ENCODE measurements at places on chromosomes 16 and 17.
A peak's percentile ranks its signal among the peaks of the same experiment; 100 is the strongest.

GRCh38 chr17:81160747-81161453, 4.4 kb upstream of the PVALEF start:
- no peak for DNase-seq

DNA sequence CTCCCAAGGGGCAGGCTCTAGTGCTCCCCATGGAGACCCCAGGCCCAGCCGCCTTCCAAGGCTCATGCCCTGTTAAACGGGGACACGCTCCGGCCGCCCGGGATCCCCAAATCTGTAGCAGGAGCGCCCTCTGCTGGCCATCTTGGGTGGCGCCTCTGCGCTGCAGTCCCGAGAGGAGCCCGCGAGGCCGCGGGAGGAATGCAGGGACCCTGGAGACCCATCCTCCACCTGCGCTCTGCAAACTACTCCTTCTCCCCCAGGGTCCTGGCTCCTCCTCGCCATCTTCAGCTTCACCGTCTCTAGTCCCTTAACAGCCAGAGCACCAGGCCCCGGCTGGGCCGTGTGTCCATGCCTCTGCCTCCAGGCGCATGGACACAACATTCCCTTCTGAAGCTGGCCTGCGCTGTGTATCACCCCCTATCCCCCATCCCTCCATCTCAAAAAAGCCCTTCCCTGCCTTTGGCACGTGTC, 23.6 kb upstream of the KRT17 start:
- peak; percentile 51 for DNase-seq

DNA sequence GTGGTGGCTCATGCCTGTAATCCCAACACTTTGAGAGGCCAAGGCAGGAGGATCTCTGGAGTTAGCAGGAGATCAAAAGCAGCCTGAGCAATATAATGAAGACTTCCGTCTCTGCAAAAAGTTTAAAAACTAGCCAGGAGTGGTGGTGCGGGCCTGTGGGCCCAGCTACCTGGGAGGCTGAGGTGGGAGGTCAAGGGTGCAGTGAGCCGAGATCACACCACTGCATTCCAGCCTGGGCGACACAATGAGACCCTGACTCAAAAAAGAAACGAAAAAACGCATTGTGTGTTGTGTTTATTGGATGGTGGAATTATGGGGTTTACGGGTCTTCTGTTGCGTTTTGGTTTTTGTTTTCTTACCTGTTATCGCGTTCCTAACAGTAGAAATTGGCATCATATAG, 863 bp upstream of the DDX19A start:
- DNase-seq: no peak

DNA sequence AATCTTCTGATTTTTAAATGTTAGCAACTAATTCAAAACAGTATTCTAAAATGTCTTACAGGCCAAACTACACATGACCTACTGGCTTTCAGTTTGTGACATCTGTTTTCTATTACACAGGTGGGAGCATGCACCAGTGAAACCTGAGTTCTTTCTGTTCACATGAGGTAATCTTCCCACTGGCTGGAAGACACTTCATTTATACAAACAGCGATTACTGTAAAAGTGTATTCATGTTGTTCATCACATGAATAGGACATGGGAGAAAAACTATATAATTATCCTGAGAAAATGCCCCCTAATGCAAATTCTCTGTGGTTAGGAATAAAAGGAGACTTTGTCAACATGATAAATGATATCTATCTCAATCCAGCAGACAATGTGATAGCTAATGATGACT, 11.1 kb upstream of the PIK3R5 start:
- DNase-seq: peak; percentile 7

GRCh38 chr16:84839054-84839453, 19.3 kb downstream of the CRISPLD2 start:
- peak; percentile 93 for DNase-seq

- DNase-seq: no peak
Observed at GRCh38 chr17:81701288-81702071, 1.7 kb upstream of the MRPL12 start.

- no peak for DNase-seq
Observed at GRCh38 chr17:37045351-37045922, 96.7 kb downstream of the AATF start.

DNA sequence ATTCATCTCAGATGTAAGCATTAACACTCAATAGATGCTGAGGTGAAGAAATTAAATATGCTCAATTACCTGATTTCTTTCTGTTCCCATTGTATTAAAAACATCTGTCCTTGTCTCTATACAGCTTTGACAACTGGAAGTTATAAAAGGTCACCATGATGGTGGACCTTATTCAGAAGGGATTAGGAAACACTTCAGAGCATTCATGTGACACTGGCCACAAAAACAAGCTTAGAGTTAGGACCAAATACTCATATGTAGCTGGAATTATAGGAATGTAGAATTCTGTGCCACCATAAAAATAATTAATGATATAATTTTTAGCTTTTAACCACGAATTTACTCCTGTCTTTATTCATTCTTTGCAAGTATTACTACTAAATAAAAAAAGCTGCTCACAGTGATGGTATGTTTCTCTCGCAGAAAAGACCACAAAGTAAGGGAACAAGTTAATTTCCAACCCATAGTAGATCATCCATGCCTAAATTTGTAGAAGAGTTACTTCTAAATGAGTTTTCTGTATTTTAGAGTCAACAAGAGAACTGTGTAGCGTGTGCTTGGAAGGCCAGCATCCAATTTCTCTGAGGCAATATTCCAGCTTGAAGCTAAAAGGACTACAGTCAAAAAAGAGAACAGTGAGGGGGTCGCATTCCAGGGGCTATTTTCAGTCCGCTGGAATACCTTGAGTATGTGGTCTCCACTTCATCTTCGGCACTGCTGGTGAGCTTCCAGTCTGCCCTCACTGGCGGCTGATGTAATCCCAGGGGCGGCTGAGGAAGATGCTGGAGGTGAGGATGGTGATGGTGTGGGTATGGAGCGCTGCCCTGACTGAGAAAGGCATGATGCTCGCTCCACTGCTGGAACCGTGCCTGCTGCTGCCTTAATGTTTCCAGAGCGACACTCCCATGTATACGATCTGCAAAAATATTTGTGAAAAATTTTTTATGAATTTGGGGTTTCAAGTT, 63.7 kb downstream of the CACNG1 start:
- DNase-seq: no peak

- no peak for DNase-seq
Observed at GRCh38 chr16:49970797-49971431, 54.1 kb upstream of the CNEP1R1 start.

GRCh38 chr16:22206842-22207714, 1.0 kb downstream of the EEF2K start:
- peak; percentile 79 for DNase-seq

- peak; percentile 12 for DNase-seq
Observed at GRCh38 chr17:31072186-31072585, 22.6 kb upstream of the NF1 start.

DNA sequence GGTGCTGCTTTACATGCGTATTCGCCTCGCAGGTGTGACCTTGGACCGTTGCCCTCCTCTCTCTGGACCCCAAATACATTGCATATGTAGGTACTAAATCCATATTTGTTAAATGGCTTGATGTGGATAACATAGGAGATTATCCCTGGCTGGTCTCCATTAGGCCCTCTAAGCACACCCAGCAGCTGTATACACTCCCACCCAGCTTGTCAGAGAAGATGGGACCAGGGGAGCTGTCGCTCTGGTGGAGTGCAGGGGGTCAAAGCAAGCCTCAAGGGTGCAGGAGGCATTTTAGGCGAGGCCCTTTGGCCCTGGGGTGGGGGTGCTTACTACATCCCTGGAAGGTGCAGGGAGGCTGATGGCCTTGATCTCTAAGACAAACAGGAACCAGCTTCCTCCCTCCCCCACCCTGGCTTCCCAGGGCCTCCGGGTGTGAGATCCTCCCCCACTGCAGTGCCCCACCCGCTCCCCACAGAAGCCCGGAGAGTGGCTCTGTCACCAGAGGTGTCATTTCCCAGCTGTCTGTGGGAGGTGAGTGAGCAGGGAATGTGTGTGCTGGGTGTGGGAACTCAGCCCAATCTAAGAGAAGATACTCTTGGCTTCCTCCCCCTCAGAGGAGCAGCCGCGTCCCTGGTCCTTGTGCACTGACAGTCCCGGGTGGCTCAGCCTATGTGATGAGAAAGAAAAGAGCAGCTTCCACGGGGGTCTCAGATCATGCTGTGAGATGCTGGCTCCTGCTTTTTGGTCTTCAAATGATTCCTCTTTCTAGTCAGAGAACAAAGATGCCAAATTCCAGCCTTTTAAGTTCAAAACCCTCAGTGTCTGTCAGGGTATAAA, 1.4 kb upstream of the VAMP2 start:
- peak; percentile 83 for DNase-seq

DNA sequence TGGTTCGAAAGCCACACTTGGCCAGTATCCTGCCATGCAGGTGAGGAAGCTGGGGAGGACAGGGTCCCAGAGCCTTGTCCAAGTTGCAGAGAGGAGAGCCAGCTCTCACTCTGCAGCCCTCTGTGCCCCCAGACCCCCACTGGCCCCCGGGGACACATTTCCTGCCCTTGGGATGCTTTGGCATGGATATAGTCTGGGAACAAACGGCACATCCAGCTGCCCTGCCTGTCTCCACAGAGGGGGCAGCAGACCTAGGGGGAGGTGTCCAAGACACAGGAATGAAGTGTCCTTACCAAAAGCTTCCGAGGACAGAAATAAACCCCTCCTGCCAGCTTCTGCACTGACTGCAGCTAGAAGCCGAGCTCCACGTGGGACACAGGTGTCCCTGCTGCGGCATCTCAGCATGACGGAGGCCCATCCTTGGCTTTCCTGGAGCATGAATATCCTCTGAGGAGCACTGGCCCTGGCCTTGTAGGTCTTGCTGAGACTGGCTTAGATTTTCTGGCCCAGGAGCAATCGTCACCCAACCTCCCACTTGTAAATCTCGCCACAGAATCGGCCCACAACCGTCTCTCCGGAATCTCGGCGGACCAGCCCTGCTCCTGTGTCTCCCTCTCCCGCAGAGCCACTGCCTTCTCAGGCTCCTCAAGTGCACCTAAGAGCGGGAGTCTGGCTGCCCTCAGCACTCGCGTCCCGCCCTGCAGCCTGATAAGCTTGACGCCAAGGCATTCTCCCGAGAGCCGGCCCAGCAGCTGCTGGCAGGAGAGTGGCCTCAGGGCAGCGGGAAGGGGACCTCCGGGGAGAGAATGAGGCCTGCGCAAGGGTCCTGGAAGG, 1.1 kb upstream of the CAPN15 start:
- DNase-seq: peak; percentile 41

- no peak for DNase-seq
Observed at GRCh38 chr17:2710803-2711607, 559 bp downstream of the CLUH start.

DNA sequence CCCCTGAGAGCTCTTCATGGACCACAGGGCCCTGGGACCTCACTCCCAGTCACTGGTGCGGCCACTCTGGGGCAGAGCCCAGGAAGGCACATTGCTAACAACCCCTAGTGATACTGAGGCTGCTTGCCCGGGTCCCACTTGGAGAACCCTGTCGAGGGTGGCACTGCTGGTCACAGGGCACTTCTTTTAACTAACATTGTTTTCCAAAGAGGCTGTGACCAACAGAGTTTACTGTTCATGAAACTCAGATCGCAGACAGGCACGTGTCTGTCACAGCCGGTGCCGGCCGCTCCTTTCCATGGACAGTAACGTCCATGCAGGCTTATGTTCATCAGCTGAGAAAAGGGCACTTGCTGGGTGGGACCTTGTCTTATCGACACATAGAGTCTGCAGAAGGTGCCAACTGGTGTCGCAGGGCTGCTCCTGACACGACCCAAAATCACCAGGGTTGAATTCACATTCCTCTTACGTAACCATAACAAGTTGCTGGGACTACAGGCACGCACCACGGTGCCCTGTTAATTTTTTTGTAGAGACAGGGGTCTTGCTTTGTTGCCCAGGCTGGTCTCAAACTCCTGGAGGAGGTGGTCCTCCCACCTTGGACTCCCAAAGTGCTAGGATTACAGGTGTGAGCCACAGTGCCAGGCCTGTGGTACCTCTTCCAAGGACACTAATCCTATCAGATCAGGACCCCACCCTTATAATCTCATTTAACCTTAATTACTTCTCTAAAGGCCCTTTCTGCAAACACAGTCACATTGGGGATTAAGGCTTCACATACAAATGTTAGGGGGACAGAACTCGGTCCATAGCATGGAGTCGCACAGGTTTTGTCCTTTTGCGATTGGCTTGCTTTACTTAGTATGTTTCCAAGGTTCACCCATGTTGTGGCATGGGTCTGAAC, 1.2 kb upstream of the ZC3H18 start:
- DNase-seq: no peak

DNA sequence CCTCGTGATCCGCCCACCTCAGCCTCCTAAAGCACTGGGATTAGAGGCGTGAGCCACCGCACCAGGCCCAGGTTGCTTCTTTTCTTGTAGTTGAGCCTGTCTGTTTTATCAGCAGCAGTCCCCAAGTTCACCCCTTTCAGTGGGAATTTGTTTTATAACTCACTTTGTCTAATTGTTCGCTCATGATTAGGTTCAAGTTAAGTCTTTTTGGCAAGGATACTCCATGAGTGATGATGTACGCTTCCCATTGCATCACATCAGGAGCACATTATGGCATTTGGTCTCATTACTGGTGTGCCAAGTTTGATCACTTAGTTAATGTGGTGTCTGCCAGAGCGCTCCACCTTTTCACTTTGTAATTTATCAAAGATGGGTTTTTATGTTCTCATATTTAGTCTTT, 14.4 kb upstream of the GJD3 start:
- peak; percentile 39 for DNase-seq

- DNase-seq: no peak
Observed at GRCh38 chr17:29388937-29389336, 1.2 kb upstream of the TAOK1 start.

- peak; percentile 92 for DNase-seq
Observed at GRCh38 chr17:62085511-62086408, 20.7 kb upstream of the MED13 start.

GRCh38 chr17:74808714-74809430, 32.7 kb upstream of the NAT9 start:
- DNase-seq: no peak

- no peak for DNase-seq
Observed at GRCh38 chr16:12193692-12194091, 217.2 kb downstream of the SNX29 start.

- DNase-seq: peak; percentile 14
Observed at GRCh38 chr17:34542700-34543336, 36.6 kb upstream of the TMEM132E start.

DNA sequence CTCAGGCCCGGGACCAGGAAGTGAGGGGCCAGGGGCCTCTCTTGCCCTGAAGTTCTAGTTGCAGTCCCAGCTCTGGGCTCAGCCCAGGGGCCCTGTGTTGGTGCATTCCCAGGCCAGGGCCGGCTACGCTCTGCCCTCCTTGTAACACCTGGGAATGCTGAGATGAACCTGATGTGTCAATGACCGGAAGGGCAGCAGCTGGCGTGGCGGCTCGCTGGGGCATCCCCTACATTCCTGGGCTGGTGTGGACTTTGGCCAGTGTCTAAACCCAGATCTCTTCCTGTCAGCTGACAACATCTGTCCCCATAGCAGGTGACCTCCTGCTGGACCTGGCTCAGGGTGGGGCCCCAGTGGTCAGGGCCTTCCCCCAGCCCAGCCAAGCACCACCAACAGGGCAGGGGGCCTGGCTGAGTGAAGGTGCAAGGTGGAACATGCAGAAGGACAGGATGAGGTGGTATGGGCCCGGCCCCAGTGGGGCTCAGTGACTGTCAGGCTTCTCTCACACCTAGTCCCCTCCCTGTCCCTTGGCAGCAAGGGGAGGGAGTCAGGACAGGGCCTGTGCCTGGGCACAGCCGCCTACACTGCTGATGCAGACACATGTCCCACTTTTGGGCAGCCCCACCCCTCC, 15.9 kb downstream of the FAM83G start:
- DNase-seq: no peak

GRCh38 chr17:51814521-51814920, 344.0 kb downstream of the CA10 start:
- DNase-seq: no peak

Measured in fibroblast of mammary gland (primary cell).